GM23338 (cell line): ENCODE measurements at places on chromosomes 11 and 22.

DNA sequence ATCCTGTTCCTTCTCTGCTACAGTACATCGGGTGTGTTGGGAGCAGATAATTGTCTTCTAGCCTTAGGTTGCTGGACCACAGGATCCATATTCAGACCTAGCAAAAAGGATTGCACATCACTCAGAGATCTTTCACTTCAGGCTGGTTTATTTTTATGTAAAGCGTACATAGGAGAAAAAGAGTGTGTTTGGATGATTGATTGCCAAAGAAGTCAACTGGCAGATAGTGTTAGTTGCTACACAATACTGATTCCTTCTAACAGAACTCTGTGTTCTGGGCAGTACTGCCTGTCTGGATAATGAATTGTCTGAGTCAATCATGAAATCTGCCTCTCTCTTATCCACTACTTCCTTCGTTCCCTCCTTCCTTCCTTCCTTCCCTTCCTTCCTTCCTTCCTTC, 31.0 kb upstream of the PGM2L1 start:
- DNase-seq = no peak

GRCh38 chr11:32026766-32027165, 64.1 kb upstream of the RCN1 start:
- no peak for DNase-seq

- DNase-seq = no peak
Observed at GRCh38 chr11:21489416-21490115, 703.3 kb upstream of the ANO5 start.

GRCh38 chr22:42799461-42800405, 57.3 kb downstream of the ARFGAP3 start:
- DNase-seq = peak; percentile 63
